ENCODE measurements at places on chromosomes 7 and 10.

DNA sequence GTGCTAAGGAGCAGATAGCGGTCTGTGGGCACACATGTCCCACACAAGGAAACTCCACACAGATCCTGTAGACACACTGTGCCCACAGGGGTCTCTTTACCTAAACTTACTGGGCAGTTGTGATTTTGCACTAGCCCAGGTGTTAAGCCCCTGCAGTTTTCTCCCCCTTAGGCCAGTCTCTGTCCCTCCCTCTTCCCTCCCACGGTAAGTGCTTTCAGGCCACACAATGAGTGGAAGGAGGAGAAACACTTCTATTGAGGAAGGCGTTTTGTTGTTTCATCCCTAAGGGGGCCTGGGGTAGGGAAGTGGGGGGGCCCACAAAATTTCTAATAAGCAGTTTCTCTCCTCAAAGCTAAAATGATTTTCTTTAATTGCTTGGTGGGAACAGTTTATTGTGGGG is 51.4 kb downstream of the FBXW4 start:
- no peak for DNase-seq

- no peak for DNase-seq
Observed at GRCh38 chr10:6395606-6396005, 184.5 kb downstream of the PRKCQ start.

- no peak for DNase-seq
Observed at GRCh38 chr7:95242266-95242665, 82.1 kb downstream of the PON1 start.

- no peak for DNase-seq
Observed at GRCh38 chr7:140605337-140605736, 35.3 kb downstream of the DENND2A start.

DNA sequence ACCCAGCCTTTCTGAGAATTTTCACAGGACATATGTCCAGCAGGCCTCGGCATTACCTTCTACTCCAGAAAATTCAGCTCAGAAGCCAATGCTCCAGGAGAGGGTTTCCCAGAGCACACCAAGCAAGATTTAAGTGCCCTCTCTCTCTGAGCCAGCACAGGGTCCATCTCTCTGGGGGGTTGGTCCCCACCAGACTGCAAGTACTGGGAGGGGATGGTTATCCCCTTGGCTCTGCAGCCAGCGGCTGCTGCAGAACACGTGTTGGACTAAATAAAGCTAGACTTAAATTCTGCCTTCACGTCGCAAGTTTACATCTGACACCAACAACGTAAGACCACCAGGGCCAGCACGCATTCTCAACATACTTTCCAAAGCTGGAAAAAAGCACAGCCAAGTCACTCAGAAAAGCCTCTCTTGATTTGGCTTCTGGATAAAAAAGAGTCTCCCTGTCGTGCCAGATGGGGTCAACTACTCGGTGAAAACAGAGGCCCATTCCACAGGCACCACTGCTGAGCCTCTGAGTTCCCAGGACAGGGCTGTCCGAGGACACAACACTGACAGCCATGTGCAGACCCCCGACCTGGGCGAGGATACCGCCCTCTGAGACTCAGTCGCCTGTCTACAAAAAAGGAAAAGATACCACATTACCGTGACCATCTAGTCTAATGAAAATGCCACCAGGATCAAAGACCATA is 77.3 kb downstream of the CTBP2 start:
- DNase-seq: no peak

GRCh38 chr10:6473901-6474370 is 106.1 kb downstream of the PRKCQ start:
- no peak for DNase-seq

DNA sequence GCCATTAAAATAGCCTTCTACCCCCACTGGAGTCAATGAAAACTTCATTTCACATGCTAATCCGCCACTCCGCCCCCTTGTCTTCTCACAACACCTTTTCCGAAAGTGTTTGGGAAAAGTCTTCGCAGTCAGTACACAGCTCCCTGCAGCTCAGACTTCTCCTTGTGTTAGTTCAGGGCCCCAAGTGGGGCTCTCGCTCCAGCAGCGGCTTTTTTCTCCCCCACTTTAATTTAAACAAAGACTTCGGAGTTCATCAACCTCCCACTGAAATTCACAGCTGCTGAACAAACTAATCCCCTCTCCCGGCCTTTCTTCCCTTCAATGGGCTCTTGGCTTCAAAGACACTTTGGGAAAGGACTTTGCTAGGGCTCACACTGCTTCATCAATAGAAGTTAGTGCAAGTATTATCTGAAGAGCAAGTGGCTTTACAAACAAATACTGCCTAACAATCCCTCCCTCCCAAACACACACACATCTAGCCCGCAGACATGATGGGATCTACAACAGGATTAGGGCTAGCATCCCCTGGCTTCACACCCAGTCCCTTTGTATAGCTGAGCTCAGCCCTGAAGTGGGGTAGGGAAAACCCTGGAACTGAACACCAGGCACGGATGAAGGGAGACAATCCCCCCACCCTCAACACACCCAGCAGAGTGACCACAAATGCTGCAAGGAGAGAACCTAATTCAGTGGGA is 23.1 kb downstream of the WNT8B start:
- no peak for DNase-seq

- no peak for DNase-seq
Observed at GRCh38 chr10:84551437-84552120, 223.2 kb downstream of the CCSER2 start.

GRCh38 chr7:141045842-141046620 is 27.8 kb upstream of the TMEM178B start:
- no peak for DNase-seq

GRCh38 chr7:45394117-45394708 is 180.0 kb upstream of the ADCY1 start:
- DNase-seq: no peak

- no peak for DNase-seq
Observed at GRCh38 chr10:22486431-22486830, 141.1 kb downstream of the SPAG6 start.

DNA sequence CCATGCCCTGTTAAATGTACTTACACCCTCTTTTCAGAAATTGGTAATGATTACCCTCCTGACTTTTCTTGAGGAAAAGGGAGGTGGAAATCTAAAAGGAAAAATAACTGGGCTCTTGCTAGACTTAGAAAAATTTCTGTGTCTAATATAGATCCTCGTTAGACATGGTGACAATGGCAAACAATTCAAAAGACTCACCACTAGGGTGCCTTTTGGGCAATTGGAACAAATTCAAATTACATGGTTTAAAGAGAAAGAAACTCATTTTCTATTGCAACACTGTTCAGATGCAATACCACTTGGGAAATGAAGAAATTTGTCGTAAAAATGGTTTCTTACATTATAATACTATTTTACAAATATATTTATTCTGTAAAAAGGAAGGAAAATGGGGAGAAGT is 950.1 kb downstream of the GRM8 start:
- DNase-seq: no peak

DNA sequence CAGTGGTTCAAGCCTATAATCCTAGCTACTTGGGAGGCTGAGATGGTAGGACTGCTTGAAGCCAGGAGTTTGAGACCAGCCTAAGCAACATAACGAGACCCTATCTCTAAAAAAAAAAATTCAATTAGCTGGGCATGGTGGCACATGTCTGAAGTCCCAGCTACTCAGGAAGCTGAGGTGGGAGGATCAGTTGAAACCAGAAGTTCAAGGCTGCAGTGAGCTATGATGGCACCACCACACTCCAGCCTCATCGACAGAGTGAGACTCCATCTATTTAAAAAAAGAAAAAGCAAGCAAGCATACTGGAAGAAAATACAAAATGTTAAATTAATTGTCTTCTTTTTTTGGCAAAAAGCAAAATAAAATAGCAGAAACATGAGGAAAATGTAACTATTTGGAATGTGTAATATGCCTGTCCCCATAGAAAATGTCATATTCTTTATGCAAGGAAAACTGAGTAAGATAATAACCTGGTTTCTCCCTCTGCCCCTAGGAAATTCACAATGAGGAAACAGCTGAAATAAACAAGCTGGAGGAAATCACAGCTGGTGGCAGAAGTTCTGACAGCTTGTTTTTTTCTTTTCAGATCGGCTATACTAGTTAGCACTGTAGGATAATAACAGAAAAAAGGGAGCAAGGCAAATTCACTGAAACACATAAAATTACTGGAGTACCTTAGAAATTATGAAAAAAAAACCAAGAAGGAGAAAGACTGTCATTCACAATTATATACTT is 48.5 kb downstream of the HERPUD2 start:
- DNase-seq: no peak

- no peak for DNase-seq
Observed at GRCh38 chr10:97065686-97066660, 119.8 kb downstream of the SLIT1 start.

GRCh38 chr7:138768241-138768640 is 29.6 kb upstream of the TMEM213 start:
- no peak for DNase-seq

DNA sequence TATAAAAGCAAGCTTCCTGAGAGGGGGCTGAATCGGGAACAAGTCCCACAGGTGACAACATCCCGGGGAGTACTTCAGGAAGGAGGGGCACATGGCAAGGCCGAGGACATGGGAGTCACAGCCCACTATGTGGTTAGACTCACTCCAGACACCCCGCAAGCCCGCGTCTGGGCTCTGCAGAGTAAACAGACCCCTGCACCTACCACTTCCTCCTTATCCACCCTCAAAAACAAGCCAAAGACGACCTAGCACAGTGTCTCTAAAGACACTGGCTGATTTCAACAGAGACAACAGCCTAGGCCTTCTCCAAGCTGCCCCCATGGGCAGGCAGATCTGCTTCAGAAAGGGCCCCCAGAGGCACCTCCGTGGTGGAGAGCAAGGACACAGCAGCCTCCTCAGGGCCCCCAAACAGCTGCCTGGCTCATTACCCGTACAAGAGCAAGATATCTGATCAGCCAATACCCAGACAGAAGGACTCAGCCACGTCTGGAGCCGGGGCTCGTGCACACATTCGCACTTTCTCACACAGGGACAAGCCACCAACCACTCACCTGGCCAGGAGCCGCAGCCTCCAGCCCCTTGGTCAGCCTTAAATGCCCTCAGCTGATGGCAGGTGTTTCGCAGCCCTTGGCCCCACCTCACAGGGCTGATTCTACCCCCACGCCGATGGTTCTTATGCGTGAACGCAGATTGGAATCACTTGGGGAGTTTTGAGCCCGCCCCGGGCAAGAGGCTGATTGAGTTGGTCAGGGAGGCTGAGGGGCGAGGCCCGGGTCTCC is 10.7 kb upstream of the KPNA7 start:
- DNase-seq: no peak

- DNase-seq: no peak
Observed at GRCh38 chr7:158924956-158925355, 68.6 kb downstream of the DYNC2I1 start.

GRCh38 chr7:29946428-29947186 is 43.0 kb downstream of the SCRN1 start:
- no peak for DNase-seq

Measured in NCI-H1436 treated with DMSO at 0.1 percent for 48 hours (cell line).